ENCODE measurements at places on chromosomes 2 and 18. TPM values are rescaled to one million over a fixed set of nuclear protein-coding genes. Genes with fewer than 3 reads are reported as not detected.

GRCh38 chr2:204748286-204748685 lies 203.0 kb downstream of the PARD3B start:
- no peak for DNase-seq

GRCh38 chr18:12884406-12885323 lies 628 bp upstream of the PTPN2 start:
- no peak for DNase-seq

- DNase-seq = no peak
Observed at GRCh38 chr2:217086718-217087117, 226.9 kb upstream of the TNP1 start.

- DNase-seq = no peak
Observed at GRCh38 chr2:114542695-114543094, 100.3 kb downstream of the DPP10 start.

DNA sequence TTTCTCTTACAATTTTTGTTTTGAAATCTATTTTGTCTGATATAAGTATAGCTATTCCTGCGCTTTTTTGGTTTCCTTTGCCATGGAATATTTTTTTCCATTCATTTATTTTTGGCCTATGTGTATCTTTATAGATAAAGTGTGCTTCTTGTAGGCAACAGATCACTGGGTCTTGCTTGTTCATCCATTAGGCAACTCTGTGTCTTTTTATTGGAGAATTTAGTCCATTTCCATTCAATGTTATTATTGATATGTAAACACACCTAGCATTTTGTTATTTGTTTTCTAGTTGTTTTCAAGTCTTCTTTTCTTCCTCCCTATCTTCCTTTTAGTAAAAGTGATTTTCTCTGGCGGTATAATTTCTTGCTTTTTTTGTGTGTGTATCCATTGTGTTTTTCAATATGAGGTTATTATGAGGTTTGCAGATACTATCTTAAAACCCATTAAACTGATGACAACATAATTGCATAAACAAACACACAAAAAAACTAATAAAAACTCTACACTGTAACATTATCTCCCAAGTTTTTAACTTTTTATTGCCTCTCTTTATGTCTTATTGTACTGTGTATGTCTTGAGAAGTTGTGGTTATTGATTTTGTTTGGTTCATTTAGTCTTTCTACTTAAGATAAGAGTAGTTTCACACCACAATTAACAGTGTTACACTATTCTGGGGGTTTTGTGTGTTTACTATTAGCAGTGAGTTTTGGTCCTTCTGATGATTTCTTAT lies 71.6 kb downstream of the ANKRD62 start:
- DNase-seq = no peak

- no peak for DNase-seq
Observed at GRCh38 chr2:29603341-29603740, 318.0 kb downstream of the ALK start.

Gene ALPP
- not detected for polyA plus RNA-seq

Gene HMSD
- polyA plus RNA-seq = not detected

- no peak for DNase-seq
Observed at GRCh38 chr18:5584746-5585417, 41.1 kb upstream of the EPB41L3 start.

GRCh38 chr2:43478412-43479086 lies 117.3 kb downstream of the THADA start:
- no peak for DNase-seq

Gene PMAIP1
- 34.6 TPM for polyA plus RNA-seq

Gene SMPD4
- polyA plus RNA-seq = 21.2 TPM

- DNase-seq = no peak
Observed at GRCh38 chr2:78890935-78891334, 134.6 kb upstream of the REG3G start.

Gene ANKRD62
- not detected for polyA plus RNA-seq

Gene LBH
- 129 TPM for polyA plus RNA-seq

GRCh38 chr18:3305933-3306332 lies 44.0 kb downstream of the MYL12B start:
- no peak for DNase-seq

DNA sequence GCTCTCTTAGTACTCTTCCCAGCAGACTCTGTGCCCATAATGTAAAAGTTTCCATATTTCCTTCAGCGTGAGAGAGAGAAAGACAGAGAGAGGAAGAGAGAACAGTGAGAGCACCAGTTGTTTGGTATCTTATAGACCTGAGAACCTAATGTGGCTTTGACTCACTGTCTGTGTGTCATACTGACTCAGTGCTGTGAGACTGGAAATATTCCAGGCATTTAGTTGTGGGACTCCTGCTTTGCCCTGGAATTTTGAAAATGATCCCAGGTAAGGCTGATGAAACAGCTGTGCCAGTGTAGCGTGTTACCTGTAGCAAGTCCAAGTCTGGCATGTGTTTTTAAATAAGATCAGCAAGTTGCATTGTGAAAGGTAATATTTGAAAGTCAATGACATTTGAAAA lies 87.9 kb upstream of the KCNH7 start:
- no peak for DNase-seq

DNA sequence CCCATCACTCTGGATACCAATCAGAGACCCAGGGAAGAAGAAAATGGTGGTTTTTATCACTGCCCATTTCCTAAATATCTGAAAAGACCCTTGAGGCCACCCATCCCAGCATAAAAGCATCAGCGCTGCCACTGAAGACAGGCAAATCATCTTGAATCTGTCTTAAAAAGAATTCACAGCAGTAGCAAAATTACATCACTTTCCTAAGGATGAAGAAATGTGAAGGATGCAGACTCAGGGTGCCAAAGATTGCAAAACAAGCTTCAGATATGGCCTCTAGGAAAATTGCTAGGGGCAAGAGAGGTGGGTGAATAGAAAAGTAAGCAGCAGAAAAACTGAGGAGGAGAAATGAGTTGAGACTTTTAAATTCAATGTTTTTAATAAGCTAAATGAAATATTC lies 70.0 kb downstream of the SLC25A12 start:
- no peak for DNase-seq

Data from immature natural killer cell (primary cell).